ENCODE measurements at places on chromosomes 7 and 10.

- DNase-seq, result no peak
Observed at GRCh38 chr7:138879356-138879755, 81.4 kb upstream of the ATP6V0A4 start.

GRCh38 chr7:92835261-92835850 lies 1.0 kb downstream of the CDK6 start:
- peak; percentile 58 for DNase-seq

GRCh38 chr10:97361537-97361901 lies 27.0 kb upstream of the FRAT2 start:
- no peak for DNase-seq

- peak; percentile 42 for DNase-seq
Observed at GRCh38 chr7:80135309-80136104, 876 bp downstream of the GNAI1 start.

- no peak for DNase-seq
Observed at GRCh38 chr7:69635555-69636185, 37.4 kb downstream of the AUTS2 start.

DNA sequence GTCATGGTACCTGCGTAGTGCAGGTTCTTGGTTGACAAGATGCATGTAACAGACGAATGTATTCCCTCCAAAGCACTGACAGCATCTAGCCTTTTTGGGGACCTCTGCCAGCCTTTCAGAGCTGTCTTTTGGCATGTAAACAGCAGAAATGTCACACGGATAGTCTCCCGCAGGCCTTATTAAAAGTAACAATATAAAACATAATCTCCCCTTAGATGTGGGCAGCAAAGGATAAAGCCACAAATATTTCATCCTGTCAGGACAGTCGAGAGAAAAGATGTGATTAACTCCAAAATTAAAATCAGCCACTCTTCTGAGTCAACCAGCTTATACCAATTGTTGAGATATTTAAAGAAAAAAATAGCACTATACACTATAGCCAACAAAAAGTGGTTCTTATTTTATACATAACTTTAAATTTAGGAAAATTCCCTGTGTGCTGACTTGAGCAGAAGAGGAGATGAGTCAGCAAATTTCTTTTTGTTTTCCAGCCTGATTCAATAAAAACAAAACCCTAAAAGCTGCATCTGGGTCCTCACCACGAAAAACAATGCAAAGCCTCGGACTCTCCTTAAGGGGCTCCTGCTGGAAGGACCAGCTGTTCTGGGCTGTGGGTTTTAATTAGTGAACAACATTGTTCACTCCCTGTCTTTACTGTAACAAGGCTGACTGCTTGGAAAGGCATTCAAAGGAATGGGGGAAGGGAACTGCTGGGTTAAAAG lies 240.2 kb downstream of the ADAM12 start:
- no peak for DNase-seq

- peak; percentile 28 for DNase-seq
Observed at GRCh38 chr10:50310560-50311174, 59.4 kb upstream of the ASAH2 start.

- DNase-seq, result no peak
Observed at GRCh38 chr7:52925332-52925731, 110.1 kb upstream of the POM121L12 start.

DNA sequence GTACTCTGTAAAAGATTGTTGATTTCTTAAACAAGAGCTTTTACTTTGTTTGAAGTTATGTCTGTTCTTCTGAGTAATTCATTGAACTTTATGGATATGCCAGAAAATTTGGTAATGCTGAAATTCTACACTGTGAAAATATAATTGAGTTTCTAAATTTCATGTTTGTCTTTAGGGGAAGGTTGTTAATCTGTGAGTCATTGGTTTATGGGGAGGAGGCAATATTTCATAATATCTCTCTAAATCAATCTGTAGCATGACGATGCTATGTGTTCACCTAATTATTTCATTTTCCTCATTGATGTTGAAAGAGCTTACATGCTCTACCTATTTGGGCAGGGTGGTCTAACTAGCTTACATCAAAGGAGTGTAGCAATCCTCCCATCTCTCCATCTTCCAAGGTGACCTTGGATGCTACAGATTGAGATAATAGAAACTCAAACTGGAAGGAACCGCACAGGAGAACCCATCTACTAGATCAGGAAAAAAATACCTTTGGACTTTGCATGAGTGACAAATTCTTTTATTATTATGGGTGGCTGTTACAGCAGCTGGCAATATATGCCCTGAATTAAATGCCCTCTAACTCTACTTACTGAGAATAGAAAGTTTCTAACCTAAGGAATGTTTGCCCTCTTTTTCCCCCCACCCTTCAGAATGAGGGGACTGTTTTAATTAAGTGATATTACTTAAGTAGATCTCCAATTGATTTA lies 8.4 kb upstream of the SNX13 start:
- DNase-seq, result no peak
